ENCODE measurements at places on chromosomes 1 and 21.

DNA sequence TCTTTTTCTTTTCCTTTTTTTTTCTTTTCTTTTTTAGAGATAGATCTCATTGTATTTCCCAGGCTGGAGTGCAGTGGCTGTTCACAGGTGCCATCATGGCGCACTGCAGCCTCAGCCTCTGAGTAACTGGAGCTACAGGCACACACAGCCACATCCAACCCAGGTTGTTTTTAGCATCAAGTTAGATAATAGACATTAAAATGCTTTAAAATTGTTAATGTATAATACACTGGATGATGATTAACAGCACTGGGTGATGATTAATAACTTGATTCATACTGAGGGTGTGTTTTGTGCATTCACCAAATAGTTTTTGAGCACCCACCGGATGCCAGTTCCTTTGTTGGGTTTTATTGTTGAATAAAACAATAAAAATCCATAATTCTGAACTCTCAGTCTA lies 75.2 kb downstream of the BEND5 start:
- no peak for DNase-seq

GRCh38 chr21:45318556-45319404 lies 31.1 kb upstream of the POFUT2 start:
- DNase-seq: no peak

GRCh38 chr1:67855444-67855843 lies 22.2 kb upstream of the GNG12 start:
- DNase-seq: no peak

DNA sequence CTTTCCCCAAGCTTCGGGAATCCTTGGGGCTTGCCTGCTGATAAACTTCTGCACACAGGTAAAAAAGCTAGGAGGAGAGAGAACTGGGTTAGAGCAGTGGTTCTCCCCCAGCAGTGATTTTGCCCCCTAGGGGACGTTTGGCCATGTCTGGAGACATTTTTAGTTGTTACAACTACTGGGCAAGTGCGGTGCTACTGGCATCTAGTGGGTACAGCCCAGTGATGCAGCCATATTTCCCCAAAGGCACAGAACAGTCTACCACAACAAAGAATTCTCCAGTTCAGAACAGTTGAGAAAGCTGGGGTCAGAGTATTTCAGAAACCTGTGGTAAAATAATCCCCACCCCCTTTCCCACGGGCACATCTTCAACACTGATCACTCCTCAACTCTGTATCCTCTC lies 41.3 kb downstream of the LRRC71 start:
- DNase-seq: no peak

DNA sequence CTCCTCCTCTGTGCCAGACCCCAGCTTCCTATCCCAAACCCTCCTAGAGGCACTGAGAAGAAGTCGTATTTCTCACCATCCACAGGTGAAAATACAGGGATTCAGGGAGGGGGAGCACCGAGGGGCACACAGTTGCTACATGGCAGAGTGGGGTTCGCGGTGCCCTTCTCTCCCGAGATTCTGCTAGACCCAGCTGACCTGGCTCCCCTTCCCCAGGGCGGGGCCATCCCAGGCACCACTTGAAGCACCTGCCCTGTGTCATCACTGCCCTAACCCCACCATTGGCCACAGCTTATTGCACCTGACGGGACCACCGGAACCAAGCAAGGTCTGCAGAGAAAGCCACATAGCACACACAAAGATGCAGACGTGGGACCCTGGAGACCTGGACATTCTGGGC lies 30.5 kb downstream of the SDC3 start:
- no peak for DNase-seq

Data from NCI-H1930 (cell line).